Heart right ventricle (tissue), 16 donors: ENCODE measurements at places on chromosomes 7 and 10. TPM values are rescaled to one million over a fixed set of nuclear protein-coding genes. Genes with fewer than 3 reads are reported as not detected.

DNA sequence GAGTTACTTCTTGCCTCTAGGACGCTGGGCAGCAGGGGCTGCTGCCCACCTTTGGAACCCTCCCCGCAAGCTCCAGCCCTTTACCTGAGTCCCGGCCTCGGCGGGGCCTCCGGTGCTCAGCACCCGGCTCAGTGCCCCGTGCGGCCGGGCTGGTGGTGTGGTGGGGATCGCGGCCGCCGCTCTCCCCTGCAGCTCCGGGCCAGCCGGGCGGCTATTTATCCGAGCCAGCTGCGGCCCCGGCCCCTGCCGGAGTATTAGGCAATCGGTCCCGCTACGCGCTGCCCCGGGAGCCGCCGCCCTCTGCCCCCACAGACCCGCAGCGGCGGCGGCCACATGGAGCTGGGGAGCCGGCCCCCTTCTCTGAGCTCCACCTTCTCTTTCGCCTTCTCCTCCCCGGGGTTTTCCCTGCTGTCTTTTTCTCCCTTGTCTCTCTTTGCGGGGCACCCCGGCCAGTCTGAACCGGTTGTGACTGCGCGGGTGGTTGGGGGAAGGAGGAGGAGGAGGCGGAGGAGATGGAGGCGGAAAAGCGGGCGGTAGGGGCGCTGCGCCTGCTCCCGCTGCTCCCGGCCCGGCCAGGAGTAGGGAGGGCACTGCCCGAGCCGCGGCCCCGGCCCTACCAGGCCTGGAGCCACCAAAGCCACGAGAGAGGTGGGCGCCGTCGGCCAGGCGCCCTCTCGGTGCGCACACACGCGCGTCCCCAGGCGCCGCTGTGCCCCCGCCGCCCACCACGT is at the start of gene SLC16A9:
TSS of gene SLC16A9 (minus strand) at position 456 of the 731 bp plus-strand sequence. CDS start 25,559 bp downstream, outside the sequence.
- peak; percentile 59 for DNase-seq

- DNase-seq: no peak
These were observed 29.7 kb downstream of the RASGEF1A start for GRCh38 chr10:43237128-43237527.

HHEX gene
- 5.2 TPM for polyA plus RNA-seq

DNA sequence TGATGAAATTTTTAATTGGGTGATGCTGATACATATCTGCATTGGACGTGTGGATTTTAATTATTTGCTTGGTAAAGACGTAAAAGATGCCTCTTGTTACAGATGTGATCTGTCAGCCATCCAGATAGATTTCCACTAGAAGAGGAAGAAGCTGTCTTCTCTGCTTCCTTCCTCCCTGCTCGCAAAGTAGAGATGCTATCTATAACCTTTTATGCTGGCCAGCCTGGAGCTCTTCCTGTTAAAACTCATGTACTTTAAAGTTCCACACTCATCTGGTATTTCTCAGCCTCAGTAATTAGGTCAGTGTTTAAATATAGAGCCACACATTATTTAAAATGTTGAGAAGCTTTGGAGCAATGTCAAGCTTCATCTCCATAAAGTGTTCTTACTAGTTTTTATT is 51.2 kb upstream of the TMEM229A start:
- DNase-seq: no peak

- no peak for DNase-seq
These were observed 1151.1 kb downstream of the TYW1 start for GRCh38 chr7:68147614-68148238.

HTR5A gene
- not detected for polyA plus RNA-seq

GRCh38 chr10:22445495-22445894 is 100.2 kb downstream of the SPAG6 start:
- no peak for DNase-seq

DNA sequence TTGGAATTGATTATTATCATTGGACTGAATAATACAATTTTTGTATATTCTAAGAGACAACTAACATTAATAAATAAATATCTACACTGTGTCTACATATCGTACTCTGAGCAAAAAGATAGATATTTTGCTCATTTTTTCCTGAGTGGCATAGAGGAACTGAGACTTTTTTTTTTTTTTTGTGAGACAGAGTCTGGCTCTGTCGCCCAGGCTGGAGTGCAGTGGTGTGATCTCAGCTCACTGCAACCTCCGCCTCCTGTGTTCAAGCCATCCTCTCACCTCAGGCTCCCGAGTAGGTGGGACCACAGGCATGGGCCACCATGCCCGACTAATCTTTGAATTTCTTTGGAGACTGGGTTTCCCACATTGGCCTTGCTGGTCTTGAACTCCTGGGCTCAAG is 14.0 kb downstream of the KMT2E start:
- no peak for DNase-seq

GRCh38 chr10:75957314-75958120 is 526.1 kb downstream of the LRMDA start:
- no peak for DNase-seq

DNA sequence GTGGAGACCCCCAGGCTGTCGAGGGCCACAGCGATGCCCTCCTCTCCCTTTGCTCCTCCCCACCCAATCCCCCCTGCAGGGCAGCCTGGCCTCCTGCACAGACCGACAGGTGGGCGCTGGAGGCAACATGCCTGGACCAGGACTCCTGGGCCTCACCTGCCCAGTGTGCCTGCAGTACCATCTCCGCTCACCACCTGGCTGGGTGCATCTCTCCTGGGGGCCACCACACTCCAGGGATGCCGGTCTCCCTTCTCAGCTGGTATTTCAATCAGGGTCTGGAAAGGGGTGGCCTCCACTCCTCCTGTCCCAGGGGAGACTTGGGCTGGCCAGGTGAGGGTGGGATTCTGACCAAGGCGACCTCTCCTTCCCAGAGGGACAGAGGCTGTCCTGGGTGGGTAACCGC is 17.2 kb upstream of the CFAP46 start:
- no peak for DNase-seq

DNA sequence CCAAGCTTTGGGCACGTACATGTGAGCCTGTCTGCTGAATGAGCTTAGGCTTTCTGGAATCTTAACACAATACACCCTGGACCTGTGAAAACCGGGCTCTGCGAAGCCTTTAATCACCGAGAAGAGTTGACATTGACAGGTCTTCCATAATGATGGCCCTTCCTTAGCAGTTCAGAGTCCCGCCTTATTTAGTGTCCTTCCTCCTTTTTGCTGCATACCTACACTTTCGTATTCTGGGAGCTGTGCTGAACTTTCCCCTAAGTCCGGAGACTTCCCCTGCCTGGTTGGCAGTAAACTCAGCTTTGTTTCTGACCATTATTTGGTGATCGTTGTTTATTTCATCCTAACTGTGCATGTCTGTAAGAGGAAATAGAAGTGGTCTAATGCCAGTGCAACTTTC is 212.0 kb downstream of the CAMK1D start:
- DNase-seq: no peak

PSTK gene
- polyA plus RNA-seq: 3.8 TPM

TBX20 gene
- polyA plus RNA-seq: 3.5 TPM

DNA sequence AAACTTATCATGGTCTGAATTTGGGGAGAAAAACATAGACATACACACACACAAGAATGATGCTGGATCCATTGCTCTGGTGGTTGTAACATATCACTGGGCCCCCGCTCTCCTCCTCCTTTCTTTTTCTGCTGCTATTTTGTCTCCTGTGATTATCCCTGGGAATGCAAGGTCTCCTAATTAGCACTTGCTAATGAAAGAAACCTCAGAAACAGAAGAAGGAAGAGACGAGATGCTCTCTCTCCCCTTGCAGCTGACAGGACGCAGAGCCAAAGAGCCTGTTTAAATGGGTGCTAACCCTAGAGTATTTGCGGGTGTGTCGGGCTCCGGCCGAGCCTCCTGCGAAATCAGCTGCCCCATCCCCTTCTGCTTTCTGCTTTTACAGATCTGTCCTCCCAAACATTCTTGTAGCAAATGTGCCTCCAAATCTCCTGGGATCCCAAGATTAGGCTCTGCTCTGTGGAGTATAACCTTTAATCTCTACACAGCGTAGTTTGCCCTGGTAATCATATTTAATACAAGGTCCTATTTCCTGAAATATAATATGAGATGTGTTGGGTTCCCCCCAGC is 81.5 kb downstream of the FRMPD2 start:
- no peak for DNase-seq

GRCh38 chr7:95986178-95986764 is 213.9 kb downstream of the DYNC1I1 start:
- no peak for DNase-seq

DNA sequence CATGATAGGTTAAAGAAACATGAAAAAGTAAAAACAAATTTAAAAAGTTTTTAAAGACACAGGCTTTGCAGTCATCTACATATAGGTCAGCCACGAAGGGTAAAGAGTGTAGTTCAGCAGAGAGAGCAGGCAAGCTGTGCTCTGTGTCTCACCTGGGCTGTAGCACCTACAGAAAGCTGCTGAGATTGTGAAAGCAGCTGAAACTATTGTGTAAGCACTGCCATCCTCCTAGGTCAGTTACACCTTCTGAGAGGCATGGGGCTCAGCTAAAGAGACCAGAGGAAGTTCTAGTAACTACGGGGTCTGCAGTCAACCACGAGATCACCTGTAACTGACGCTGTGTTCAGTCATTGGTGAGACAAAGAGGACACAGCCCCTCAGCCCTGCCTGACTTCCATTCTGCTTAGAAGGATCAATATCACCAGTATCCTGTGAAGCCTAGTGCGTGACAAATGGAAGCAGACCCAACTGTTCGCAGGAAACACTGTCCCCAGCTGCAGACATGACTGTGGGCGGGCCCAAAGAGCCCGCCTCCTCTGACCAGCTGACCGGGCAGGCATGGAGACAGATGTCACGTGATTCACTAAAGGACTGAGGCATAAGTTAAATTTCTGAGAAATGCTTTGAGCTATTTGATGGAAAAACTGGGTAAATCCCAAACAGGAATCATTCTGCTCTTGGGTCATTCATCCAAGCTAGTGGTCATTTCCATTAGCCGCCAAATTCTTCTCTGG is 87.9 kb downstream of the EBF3 start:
- no peak for DNase-seq

- no peak for DNase-seq
These were observed 49.7 kb upstream of the JAZF1 start for GRCh38 chr7:28230261-28230660.

DNA sequence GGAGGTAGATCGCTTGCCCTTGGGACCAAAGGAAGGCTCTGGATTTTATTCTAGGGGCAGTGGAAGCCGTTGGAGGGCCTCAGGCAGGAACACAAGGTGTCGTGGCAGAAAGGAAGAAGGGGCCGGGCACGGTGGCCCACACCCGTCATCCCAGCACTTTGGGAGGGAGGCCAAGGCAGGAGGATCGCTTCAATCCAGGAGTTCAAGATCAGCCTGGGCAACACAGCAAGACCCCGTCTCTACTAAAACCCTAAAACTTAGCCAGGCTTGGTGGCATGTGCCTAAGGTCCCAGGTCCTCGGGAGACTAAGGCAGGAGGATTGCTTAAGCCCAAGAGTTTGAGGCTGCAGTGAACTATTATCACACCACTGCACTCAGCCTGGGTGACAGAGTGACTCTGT is 5.2 kb upstream of the PDGFA start:
- peak; percentile 6 for DNase-seq

PIK3AP1 gene
- 1.5 TPM for polyA plus RNA-seq

DNA sequence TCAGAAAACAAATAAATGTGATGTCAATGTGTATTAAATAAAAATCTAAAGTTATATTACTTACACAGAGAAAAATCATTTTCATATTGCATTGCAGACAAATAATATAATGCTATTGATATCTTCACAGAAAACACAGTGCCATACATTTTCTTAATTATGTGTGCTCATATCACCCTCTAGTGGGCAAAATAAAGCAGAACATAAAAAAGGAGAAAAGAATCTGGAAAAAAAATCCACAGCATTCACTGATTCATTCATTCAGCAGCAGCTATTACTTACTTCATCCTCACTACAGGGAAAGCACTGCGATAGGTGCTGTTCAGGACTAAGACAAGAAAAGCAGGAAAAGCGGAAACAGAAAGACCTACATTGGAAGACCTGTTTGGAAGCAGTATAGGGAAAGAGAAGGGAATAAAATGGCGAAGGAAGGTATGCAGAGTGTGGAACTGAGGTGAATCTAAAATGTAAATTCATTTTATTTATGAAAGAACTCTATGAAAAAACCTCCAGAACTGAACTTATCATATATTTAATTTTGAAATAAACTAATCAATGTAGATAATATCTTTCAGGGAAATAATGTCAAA is 73.2 kb downstream of the POT1 start:
- no peak for DNase-seq

GRCh38 chr10:101085846-101086245 is 24.1 kb downstream of the KAZALD1 start:
- DNase-seq: no peak

GRCh38 chr10:58773341-58773740 is 260.7 kb downstream of the BICC1 start:
- no peak for DNase-seq

DNAJC9 gene
- 9.9 TPM for polyA plus RNA-seq

- peak; percentile 29 for DNase-seq
These were observed 21.7 kb downstream of the LARP4B start for GRCh38 chr10:909831-910230.

DNA sequence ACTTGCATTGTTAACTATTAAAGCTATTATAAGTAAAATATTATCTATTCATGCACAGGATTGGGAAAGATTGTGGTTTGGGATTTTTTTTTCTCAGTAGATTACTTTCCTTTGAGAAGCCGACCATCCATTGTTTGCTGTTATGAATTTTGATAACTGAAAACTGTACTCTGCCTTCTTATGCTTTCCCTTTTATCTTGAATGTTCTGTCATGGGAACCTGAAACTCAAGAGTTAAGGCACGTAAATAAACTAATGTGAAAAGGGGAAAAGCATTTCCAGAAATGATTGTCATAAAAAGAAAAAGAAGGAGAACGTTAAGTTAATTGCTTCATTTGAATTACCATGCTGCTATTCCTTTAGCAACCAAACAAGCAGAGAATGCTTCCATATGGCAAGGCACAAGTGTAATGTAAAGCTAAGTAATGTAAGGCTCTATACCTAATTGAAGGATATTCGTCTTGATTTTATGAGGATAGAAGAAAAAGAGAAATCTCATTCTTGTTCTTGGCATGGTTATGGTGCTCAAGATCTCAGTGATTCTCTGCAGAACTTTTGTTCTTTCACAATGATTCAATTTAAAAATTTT is 370.8 kb downstream of the AUTS2 start:
- no peak for DNase-seq

FAM13C gene
- 1.5 TPM for polyA plus RNA-seq

DNA sequence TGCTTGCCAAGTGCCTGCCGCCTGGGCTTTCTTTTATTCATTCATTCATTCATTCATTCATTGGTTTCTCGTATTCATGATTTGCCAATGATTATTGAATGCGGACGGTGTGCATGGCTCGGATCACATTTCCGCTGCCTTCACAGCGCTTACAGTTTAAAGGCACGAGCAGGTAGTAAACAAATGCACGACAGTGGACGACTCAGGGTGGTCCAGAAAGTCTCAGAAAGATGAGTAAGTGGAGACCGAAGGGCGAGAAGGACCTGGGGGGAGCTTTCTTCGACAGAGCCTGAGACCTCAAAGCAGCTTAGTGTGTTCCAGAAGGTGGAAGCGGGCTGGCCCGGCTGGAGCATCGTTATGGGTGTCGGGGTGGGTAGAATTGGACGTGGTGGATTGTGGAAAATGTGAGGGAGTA is 506 bp downstream of the MCM10 start:
- no peak for DNase-seq

- DNase-seq: no peak
These were observed 205.9 kb downstream of the SEC23IP start for GRCh38 chr10:120098232-120098930.
